ENCODE measurements at places on chromosomes 5 and 9.

GRCh38 chr9:19385786-19386501, 5.9 kb upstream of the RPS6 start:
- H3K27me3 ChIP-seq, result no peaks in the 10 kb centered on the region
- H3K4me3 ChIP-seq, result no peak overlapping the region
- H3K36me3 ChIP-seq, result no peaks in the 10 kb centered on the region
- no peak overlapping the region for H3K27ac ChIP-seq
- no peak for DNase-seq

DNA sequence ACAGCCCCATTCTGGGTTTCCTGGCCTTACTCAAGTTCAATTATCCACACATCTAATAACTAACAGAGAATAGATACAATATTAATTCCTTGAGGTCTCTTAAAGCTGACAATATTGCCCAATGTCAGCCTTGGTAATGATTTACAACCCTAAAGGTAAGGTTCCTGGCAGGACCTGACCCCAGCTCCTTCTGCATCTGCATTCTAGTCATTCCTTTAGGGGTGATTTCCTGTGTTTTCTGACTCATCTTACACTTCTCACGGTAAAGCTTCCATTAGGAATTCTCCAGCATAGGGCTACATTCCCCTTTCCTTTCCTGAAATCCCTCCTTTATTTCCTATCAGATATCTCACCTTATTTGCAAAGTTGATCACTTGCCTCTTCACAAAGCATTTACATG, 9.3 kb downstream of the HAVCR1 start:
- H3K27ac ChIP-seq, result no peak overlapping the region
- no peaks in the 10 kb centered on the region for H3K27me3 ChIP-seq
- H3K4me3 ChIP-seq, result no peak overlapping the region
- DNase-seq, result no peak

DNA sequence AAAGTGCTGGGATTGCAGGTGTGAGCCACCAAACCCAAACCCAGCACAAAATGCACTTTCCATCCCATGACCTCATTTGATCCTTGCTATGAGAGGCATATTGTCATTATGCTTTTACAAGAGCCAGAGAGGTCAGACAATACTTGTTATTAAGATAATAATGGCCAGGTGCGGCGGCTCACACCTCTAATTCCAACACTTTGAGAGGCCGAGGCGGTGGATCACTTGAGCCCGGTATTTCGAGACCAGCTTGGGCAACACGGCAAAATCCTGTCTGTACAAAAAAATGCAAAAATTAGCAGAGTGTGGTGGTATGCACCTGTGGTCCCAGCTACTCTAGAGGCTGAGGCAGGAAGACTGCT, 55.9 kb upstream of the IL17B start:
- H3K36me3 ChIP-seq, result no peaks in the 10 kb centered on the region
- no peaks in the 10 kb centered on the region for H3K27me3 ChIP-seq
- DNase-seq, result no peak
- H3K27ac ChIP-seq, result no peak overlapping the region

DNA sequence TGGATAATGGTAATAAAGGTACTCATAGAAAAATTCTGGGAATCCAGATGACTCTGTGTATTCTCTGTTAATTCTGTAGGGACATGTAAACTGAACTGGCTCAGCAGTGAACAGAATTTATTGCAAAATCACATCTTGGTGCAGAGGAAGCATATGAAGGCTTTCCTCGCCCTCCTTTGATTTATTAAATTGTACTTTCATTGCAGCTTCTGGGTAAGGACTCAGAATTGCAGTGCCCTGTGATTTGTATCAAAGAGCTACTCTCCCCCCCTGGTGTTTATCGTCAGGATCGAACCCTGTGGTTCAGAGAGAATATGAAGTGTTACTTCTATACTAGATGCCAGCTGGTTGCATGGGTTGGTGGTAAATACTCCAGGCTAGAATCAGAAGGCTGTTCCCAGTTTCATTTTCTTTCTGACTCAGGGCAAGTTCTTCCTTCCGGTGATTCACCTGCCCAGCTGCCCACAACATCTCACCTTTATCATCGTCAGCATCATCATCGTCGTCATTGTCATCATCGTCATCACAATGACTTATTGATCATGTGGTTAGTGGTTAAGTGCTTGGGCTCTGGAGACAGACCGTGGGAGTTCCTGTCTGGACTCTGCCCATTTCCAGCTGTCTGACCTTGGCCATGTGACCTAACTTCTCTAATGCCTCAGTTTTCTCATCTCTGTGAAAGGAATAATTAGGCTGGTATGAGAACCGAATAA, 238.8 kb downstream of the ARHGAP26 start:
- H3K27ac ChIP-seq, result no peak overlapping the region
- no peaks in the 10 kb centered on the region for H3K27me3 ChIP-seq
- no peaks in the 10 kb centered on the region for H3K36me3 ChIP-seq
- DNase-seq, result no peak
- H3K4me1 ChIP-seq, result no peaks in the 10 kb centered on the region

- no peaks in the 10 kb centered on the region for H3K4me1 ChIP-seq
- H3K27me3 ChIP-seq, result no peaks in the 10 kb centered on the region
- no peaks in the 10 kb centered on the region for H3K36me3 ChIP-seq
- no peak overlapping the region for H3K4me3 ChIP-seq
These were observed 431.9 kb downstream of the DMAC1 start for GRCh38 chr9:7367726-7368125.

- no peaks in the 10 kb centered on the region for H3K27me3 ChIP-seq
- H3K27ac ChIP-seq, result no peak overlapping the region
- DNase-seq, result no peak
- no peaks in the 10 kb centered on the region for H3K36me3 ChIP-seq
- H3K4me1 ChIP-seq, result no peaks in the 10 kb centered on the region
- H3K4me3 ChIP-seq, result no peak overlapping the region
These were observed 236.4 kb downstream of the LRRC70 start for GRCh38 chr5:62814991-62815390.

DNA sequence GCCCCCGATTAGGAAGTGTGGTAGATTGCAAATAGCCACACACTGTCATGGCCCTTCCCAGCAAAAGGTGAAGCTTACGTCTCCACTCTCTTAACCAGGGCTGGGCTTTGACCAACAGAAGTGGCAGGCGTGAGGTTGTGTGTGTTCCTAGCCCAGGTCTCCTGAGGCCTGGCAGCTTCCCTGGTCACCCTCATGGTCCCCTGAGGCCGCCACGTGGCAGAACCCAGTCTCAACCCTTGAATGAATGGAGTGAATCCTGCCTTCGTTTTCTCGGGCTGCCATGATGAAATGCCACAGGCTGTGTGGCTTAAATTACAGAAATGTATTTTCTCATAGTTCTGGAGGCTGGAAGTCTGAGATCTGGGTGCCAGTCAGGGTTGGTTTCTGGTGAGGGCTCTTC, 370.4 kb downstream of the IRX2 start:
- no peak for DNase-seq
- H3K27ac ChIP-seq, result no peak overlapping the region
- H3K4me3 ChIP-seq, result no peak overlapping the region

- peak overlapping the region; percentile 26 for H3K4me3 ChIP-seq
- DNase-seq, result no peak
- no peaks in the 10 kb centered on the region for H3K36me3 ChIP-seq
- H3K27me3 ChIP-seq, result peaks cover 22% of the 10 kb centered on the region
These were observed 248.5 kb upstream of the PANK3 start for GRCh38 chr5:168827636-168828035.

GRCh38 chr5:80092486-80093107, 57.4 kb downstream of the THBS4 start:
- H3K36me3 ChIP-seq, result no peaks in the 10 kb centered on the region
- H3K27me3 ChIP-seq, result no peaks in the 10 kb centered on the region
- H3K4me3 ChIP-seq, result no peak overlapping the region

DNA sequence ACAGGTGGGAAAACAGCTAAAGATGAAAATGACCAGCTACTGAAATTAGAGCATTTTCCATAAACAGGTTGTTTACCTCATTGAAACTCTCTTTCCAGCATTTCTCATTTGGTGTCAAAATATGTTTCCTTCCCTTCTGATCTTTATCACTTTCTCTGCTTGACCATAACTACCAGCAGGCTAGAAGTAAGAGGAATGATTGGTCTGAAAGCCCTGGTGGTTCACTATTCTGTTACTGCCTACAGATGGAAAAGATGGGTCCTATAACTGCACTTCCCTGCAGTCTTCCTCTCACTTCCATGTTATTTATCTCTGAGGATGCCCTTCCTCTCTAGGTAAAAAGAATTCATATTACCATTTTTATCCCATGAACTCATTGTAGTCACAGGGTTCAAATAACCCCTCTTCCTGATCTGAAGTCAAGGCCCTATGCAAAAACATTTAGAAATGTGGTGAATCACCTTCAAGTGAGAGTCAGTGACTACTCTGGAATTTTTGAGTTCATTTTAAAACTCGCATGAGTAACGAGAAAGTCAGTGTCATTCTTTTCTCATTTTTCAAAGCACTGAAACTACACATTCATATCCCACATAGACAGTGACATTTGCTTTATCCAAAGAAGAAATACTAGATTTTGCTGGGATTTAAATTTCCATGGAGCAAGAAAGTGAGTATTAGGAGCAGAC, 51.7 kb downstream of the ZNF474 start:
- H3K4me3 ChIP-seq, result no peak overlapping the region
- no peak overlapping the region for H3K27ac ChIP-seq
- no peaks in the 10 kb centered on the region for H3K36me3 ChIP-seq
- H3K4me1 ChIP-seq, result peaks cover 8% of the 10 kb centered on the region
- DNase-seq, result no peak

DNA sequence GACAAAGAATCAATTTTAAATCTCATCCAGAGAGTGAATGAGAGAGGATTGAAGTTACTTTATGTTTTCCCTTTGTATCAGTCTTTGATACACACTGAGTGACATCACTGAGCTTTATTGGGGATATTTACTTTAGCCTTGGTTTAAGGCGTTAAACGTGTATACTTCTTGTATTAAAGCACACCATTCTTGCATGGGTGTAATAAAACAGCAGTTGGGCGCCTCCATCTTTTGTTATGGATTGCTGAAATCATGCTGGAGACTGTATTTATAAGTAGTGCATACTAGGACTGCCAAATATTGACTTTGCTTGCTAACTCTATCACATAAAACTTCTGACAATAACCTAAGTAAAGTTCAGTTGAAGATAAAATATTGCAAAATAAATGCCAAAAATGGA, 1755.8 kb upstream of the WWC1 start:
- DNase-seq, result no peak
- H3K27me3 ChIP-seq, result no peaks in the 10 kb centered on the region
- no peak overlapping the region for H3K27ac ChIP-seq

- no peaks in the 10 kb centered on the region for H3K36me3 ChIP-seq
- no peaks in the 10 kb centered on the region for H3K27me3 ChIP-seq
- H3K4me3 ChIP-seq, result no peak overlapping the region
These were observed 6.7 kb upstream of the ALDOB start for GRCh38 chr9:101442318-101442717.

DNA sequence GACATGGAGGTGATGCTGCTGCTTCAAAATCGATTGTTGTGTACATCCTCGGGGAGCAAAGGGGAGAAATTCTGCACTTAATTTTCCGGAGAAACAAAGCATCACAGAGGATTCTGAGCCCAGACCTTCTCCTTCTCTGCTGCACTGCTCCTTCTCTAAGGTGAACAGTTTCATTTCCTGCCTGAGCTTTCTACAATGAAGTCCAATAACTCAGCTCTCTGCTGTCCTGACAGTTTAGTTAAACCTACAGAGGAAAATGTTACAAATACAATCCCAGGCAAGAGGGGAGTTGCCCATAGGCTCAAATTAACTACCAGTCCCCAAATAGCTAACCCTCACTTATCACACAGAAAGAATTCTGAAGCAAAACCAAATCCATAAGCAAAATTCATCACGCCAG, 206.3 kb downstream of the EFNA5 start:
- H3K4me1 ChIP-seq, result peaks cover 8% of the 10 kb centered on the region
- no peak overlapping the region for H3K27ac ChIP-seq
- no peaks in the 10 kb centered on the region for H3K36me3 ChIP-seq
- no peaks in the 10 kb centered on the region for H3K27me3 ChIP-seq

GRCh38 chr5:177232358-177232757, 71.2 kb downstream of the RAB24 start:
- H3K4me1 ChIP-seq, result peaks cover 2% of the 10 kb centered on the region
- H3K36me3 ChIP-seq, result peaks cover 16% of the 10 kb centered on the region
- no peak overlapping the region for H3K4me3 ChIP-seq
- H3K27me3 ChIP-seq, result no peaks in the 10 kb centered on the region

- H3K4me3 ChIP-seq, result no peak overlapping the region
- no peak overlapping the region for H3K27ac ChIP-seq
- H3K4me1 ChIP-seq, result peaks cover 34% of the 10 kb centered on the region
- no peaks in the 10 kb centered on the region for H3K27me3 ChIP-seq
These were observed 41.7 kb upstream of the IL17B start for GRCh38 chr5:149420545-149421371.

GRCh38 chr5:82975396-82975795, 101.8 kb downstream of the TMEM167A start:
- no peaks in the 10 kb centered on the region for H3K27me3 ChIP-seq
- no peaks in the 10 kb centered on the region for H3K4me1 ChIP-seq
- DNase-seq, result no peak
- H3K27ac ChIP-seq, result no peak overlapping the region
- H3K36me3 ChIP-seq, result peaks cover 8% of the 10 kb centered on the region

- no peaks in the 10 kb centered on the region for H3K27me3 ChIP-seq
- H3K27ac ChIP-seq, result no peak overlapping the region
- H3K36me3 ChIP-seq, result no peaks in the 10 kb centered on the region
- no peak for DNase-seq
- no peaks in the 10 kb centered on the region for H3K4me1 ChIP-seq
These were observed 53.8 kb downstream of the NIM1K start for GRCh38 chr5:43245724-43246385.

DNA sequence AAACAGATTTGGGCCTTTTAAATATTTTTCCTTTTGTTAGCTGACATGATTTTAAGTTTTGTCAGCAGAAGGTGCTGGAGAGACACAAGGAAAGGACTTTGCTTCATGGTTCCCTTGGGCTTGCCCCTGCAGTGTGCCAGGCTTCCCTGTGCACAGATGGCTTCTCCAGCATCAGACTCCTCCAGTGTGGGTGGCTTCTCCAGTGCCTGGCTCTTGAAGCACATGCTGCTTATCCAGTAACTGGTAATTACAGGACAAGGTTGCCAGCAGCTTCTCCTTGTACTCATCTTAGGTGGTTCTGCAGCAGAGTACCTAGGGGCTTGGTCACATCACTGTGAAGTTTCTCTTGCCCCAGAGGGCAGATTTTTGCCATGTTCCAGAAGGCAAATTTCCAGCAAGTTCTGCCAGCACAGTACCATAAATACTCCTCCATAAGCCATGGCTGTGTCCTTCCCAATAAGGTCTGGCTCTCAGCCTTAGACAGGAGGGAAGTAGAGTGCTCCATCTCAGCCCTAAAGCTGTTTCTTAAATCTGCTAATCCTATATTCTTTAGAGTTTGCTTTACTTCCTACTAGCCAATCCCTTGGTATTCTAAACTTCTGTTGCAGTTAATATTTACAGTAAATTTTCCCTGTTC, 62.4 kb downstream of the PJA2 start:
- peaks cover 5% of the 10 kb centered on the region for H3K36me3 ChIP-seq
- no peaks in the 10 kb centered on the region for H3K4me1 ChIP-seq
- H3K4me3 ChIP-seq, result no peak overlapping the region
- H3K27me3 ChIP-seq, result no peaks in the 10 kb centered on the region
- H3K27ac ChIP-seq, result no peak overlapping the region
- DNase-seq, result no peak

- no peak for DNase-seq
- H3K36me3 ChIP-seq, result no peaks in the 10 kb centered on the region
- H3K4me3 ChIP-seq, result no peak overlapping the region
- H3K4me1 ChIP-seq, result no peaks in the 10 kb centered on the region
- H3K27me3 ChIP-seq, result no peaks in the 10 kb centered on the region
- H3K27ac ChIP-seq, result no peak overlapping the region
These were observed 46.5 kb upstream of the TNFAIP8 start for GRCh38 chr5:119309326-119309725.

All from H1 (cell line).